Activated CD4-positive, alpha-beta T cell treated with anti-CD3 and anti-CD28 coated beads, Interleukin-2, amount 50 U/mL, for 48 hours (primary cell): ENCODE measurements at places on chromosomes 4 and X.

- DNase-seq: no peak
These were observed 50.6 kb downstream of the SYNPO2 start for GRCh38 chr4:118939169-118939783.

GRCh38 chr4:142211444-142211843 is 575.1 kb downstream of the IL15 start:
- DNase-seq: no peak

DNA sequence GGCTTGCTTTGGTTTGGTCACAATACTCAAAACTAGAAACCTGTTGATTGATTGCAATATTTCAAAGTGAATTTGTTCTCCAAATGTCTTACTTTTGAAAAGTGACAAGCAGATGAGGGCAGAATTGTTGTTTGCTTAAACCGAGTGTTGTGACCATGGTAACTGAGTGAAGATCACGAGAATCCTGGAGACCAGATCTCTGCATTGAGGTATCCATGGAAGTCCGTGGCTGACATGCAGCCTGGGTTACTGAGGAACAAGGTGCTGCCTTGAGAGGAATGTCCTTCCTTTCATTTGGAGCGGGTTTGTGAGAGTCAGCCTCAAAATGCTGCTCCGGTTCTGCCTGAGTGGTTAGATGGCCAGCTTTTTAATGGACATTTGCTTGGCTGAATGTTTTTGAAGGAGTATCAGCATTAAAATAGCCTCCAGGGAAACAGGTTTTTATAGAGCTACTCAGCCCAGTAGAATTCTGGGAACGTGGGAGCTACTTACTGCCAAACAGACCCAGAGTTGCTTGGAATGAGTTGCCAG is 31.3 kb downstream of the NYX start:
- no peak for DNase-seq

DNA sequence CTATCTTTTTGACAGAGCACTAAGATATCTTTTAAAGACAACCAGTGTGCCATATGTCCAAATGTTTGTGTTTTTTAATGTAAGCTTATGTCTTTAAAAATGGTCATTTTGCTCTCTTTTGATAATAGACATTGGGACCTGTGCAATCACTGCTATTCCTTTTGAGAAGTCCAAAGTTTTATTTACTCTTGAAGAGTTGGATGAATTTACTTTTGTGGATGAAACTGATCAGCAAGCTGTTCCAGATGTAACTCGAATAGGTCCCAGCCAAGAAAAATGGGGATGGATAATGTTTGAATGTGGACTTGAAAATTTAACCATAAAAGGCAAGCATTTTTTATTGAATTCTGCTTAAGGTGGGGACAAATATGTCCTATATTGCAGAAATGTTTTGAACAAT is 97.2 kb downstream of the BLTP1 start:
- DNase-seq: no peak

- DNase-seq: no peak
These were observed 45.5 kb downstream of the PRDM5 start for GRCh38 chr4:120877021-120877420.

GRCh38 chr4:107283587-107284559 is 247.8 kb upstream of the DKK2 start:
- no peak for DNase-seq

DNA sequence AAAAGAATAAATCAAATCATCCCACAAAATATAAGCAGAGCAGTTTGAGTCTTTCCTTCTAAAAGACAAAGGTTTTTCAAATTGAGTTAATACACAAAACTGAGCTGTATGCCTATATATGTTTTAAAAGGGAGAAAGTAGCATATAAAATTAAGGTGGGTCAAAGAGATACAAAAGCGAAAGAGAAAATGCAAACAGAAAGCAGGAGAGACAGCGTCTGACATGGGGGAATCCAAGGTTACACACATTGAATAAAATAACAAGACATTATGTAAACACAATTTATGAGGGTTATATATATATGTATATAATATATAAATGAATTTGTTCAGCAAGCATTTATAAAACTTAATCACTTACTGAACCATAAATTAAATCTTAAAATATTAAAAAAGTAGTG is 276.1 kb upstream of the LCORL start:
- no peak for DNase-seq

DNA sequence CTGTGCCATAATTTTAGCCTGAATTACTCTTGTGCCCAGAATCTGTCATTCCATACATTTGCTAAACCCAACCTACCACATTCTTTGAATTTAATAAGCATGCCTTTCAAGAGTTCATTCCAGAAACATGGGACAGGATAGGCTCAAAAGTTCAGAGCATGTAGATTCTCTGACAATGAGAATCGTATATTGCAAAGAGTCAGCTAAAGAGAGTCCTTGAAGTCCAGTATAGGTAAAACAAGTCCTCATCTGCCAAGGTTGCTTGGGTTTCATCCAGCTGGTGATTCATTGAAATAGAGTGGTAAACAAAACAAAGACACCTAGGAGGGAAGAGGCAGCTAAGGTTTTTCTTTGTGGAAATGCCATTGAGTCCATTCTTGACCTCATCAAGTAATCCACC is 249.3 kb upstream of the DIPK2B start:
- DNase-seq: no peak

DNA sequence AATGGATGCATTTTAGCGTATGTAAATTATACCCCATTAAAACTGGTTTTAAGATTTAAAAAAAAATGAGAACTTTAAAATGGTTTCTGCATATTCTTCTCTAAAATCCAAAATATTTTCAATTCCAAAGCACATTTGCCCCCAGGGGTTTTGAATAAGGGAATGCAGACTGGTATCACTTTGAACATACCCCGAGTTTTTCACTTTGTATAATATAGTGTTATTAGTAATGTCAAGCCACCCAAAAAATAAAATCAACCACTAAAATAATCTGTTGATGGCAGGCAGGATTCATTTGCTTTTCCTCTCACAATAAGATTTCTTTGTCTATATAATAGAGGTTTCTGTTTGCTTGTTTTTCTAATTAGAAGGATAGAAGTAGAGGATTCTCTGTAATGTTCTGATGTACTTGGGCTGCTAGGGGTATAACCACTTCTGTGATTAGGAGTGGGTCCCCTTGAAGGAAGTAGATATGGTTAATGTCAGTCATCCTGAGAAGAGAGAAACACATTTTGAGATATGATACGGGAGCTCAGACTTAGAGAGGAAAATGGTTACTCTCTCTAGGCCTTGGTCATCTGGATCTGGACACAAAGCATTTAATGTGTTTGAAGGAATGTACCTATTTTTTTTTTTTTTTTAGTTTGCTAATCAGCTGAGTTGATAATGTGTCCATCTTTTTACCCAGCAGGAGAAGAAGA is 9.3 kb upstream of the LIN54 start:
- no peak for DNase-seq

- DNase-seq: no peak
These were observed 93.3 kb downstream of the NAA11 start for GRCh38 chr4:79232540-79232939.

DNA sequence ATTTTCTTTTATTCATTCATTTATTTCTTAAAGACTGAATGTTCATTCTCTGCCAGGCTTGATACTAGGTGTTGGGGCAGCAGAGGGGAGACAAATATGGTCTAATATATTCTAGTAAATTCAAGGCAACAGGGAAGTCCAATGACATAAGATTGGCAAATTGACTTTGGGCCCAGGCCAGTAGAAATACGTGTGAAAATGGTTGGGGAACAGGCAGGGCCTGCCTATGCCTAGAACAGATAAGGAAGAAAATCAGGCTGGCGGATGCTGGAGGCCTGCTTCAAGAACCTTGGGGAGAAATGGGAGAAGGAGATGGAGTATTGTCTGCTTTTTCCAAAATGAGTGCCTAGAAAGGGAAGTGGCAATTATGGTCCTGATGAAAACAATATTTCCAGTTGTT is 108.6 kb downstream of the RTL5 start:
- DNase-seq: no peak

DNA sequence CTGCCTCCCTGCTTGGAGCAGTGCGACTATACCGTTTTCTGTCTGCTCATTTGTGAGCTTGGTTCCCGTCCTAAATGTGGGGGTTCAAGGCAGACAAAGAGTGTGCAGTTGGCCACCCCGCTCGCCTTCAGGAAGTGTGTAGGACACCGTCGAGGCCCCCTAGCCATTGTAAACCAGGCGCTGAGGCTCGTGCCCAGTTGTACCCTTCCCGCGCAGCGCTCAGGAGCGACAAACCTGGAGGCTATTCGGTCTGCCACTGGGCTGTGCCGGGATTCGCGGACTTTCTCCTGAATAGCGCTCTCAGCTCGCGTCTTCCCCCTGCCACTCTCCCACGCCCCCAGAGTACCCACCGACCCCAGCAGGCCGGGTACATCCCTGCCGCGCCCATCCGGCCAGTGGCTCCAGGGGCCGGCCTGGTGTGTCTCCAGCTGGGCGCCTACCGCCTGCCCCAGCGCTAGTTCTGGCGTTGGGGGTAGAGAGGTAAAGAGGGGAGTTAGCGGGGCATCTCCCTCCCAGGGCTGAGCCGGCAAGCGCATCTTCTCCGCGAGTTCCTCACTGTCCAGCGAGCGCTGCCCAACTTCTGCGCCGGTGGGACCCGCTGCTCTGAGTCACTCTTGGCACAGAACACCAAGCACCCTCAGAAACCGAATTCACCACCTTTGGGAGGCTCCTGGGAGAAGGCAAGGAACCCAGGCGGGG is 880 bp upstream of the LONRF3 start:
- no peak for DNase-seq

DNA sequence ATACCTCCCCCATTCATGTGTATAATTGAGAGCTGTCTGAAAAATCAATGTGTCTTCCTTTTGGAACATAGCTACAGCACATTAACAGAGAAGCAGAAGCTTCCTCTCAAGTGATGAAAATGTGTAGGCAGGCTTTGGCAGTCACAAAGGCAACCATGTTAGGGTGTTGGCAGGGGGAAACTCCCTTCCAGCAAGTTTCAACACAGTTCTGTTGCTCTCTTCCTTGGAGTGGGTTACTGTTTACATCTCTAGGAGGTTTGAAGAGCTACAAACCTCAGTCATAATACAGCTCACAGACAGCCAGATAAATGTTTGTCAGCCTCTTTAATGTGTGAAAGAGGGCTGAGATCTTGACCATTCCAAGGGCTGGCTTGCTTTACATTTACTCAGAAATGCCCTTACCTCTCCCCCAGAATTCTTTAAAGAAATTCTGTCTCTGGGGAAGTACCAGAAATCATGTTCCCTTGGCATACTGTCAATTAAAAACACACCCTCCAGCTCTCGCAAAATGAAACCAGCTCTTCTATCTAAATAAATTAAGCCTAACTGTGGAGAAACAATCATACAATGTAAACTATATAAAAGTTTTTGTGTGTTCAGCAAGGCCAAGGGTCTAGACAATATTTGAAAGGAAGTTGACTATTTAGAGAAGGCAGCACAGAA is 18.9 kb downstream of the ZBTB33 start:
- DNase-seq: no peak

- no peak for DNase-seq
These were observed 658.7 kb upstream of the EPHA5 start for GRCh38 chr4:66328803-66329574.

- no peak for DNase-seq
These were observed 46.2 kb upstream of the IGFBP7 start for GRCh38 chr4:57156242-57156990.

DNA sequence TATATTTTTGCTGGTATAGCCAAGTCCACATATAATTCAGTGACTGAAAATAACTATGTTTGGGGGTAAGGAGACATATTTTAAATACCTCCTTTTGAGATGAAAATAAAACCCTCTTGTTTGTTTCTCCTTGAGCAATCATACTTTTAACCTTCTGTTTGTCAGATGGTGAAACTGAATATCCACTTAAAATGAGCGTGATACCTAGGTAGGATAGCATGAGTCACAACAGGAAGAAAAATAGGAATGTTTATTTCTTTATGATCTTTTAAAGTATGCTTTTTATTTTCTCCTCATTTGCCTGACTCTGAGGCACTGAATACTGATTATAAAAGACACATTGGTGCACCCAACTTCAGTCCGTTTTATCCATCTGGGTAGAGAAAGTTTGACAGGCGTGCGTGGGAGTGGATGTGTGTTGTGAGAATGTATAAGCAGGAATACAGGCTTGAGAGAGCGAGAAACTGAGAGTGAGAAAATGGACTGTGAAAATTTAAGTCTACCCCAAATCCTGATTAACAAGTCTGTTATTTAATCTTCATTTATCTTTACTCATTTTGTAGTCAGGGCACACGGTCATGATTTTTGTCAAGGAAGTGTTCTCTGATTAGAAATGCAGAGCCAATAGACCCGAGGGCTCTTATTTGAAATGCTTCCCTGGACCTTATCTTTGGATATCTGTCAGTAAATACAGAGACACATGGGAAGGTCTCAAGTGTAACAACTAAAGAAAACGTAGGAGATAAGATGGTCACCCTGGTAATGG is 62.1 kb upstream of the ANTXR2 start:
- DNase-seq: no peak

- DNase-seq: no peak
These were observed 105.2 kb upstream of the FGF16 start for GRCh38 chrX:77342004-77342403.

- no peak for DNase-seq
These were observed 2.6 kb upstream of the WDR19 start for GRCh38 chr4:39179681-39180080.

GRCh38 chr4:179671609-179672008 is 2229.4 kb upstream of the AGA start:
- DNase-seq: no peak

GRCh38 chrX:122363112-122363795 is 820.8 kb upstream of the GRIA3 start:
- DNase-seq: no peak

DNA sequence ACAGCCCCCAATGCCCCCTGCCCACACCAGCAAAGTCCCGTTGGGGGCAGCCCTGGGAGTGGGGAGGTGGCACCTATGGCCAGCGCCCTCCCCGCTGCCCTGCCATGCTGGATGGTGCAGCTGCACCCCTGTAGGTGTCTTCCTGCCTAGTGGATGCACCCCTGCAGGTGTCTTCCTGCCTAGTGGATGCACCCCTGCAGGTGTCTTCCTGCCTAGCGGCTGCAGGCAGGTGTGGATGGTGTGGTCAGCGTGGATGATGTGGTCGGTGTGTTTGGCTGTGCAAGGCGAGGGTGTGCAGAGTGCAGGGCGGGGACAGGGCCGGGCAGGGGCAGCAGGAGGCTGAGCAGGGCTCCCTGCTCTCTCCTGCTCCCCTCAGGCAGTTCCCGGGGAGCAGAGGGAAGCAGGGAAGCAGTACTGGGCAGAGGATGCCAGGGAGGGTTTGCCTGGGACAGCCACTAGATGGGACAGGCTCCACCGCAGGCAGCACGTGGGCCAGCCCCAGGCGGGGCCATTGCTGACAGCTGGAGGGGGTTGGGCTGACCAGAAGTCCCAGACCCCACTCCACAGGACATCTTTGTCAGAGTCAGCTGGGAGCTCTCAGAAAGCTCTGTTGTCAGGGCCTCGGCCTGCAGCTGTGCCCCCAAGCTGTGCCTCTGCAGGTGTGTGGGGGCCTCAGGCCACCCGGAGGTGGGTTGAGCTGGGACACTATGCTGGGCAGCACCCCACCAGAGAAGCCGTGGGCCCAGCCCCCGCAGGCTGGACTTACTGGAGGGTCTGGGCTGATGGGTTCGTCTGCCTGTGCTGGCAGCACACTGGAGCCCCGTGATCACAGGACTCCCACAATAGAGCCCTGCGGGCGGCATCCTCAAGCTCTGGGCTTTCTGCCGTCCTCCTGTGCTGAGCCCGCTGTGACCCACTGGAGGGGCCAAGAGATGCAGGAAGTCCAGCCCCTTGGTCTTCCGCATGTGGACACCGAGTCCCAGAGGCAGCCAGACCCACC is 23.7 kb downstream of the DOK7 start:
- no peak for DNase-seq

- DNase-seq: peak; percentile 12
These were observed 89.6 kb upstream of the MTM1 start for GRCh38 chrX:150478496-150479492.
